Stimulated activated CD8-positive, alpha-beta memory T cell treated with anti-CD3 and anti-CD28 coated beads, Interleukin-7, amount 100 ng/mL, for 1 hour (primary cell): ENCODE measurements at places on chromosomes 12 and 14.

DNA sequence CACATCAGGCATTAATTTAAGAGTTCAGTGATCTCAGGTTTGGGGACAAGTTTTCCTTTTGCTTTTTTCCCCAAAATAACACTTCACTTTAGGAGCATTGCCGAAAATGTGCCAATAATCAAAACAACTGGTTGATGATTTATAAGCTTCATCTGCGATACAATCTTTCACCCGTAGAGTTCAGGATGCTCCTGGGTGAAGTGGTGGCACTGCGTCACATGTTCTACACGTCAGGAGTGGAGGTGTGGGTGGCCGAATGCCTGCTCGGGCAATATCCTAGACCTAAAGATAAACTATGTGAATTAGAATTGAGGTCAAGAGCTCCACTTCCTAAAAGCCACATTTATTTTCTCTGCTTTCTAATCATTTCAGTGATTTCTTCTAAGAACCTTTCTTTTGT is 70.9 kb upstream of the DICER1 start:
- DNase-seq: no peak

DNA sequence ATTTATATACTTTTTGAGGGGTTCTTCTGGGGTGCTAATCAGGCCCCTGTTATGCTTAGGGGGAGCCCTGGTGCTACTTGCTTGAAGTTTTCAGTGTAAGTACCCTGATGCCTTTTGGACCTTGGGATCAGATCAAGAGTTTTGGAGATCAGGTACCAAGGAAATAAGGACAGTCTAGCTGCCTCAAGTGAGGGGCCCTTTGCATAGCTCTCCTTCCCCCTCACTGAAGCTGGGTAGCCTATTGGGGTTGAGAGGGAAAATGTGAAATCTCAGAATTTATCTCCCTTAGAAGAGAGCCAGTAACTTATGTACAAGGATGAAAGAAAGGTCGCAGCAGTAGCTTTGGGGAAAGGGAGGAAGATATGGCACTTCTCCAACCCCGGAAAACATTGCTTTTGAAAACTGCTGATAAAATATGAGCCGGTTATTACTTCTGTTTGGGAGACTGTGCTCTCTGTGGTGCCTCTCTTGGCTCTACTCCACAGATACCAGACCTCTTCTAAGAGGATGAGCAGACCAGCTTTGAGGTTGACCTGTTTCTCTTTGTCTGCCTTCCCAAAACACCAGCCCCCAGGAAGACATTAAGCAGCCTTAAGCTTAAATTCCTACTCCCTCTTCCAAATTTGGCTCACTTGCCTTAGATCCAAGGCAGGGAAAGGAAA is 8.8 kb upstream of the AMHR2 start:
- no peak for DNase-seq

GRCh38 chr14:59564366-59564765 is 12.2 kb downstream of the CCDC175 start:
- DNase-seq: no peak

GRCh38 chr12:75954041-75954440 is 77.5 kb downstream of the PHLDA1 start:
- no peak for DNase-seq

DNA sequence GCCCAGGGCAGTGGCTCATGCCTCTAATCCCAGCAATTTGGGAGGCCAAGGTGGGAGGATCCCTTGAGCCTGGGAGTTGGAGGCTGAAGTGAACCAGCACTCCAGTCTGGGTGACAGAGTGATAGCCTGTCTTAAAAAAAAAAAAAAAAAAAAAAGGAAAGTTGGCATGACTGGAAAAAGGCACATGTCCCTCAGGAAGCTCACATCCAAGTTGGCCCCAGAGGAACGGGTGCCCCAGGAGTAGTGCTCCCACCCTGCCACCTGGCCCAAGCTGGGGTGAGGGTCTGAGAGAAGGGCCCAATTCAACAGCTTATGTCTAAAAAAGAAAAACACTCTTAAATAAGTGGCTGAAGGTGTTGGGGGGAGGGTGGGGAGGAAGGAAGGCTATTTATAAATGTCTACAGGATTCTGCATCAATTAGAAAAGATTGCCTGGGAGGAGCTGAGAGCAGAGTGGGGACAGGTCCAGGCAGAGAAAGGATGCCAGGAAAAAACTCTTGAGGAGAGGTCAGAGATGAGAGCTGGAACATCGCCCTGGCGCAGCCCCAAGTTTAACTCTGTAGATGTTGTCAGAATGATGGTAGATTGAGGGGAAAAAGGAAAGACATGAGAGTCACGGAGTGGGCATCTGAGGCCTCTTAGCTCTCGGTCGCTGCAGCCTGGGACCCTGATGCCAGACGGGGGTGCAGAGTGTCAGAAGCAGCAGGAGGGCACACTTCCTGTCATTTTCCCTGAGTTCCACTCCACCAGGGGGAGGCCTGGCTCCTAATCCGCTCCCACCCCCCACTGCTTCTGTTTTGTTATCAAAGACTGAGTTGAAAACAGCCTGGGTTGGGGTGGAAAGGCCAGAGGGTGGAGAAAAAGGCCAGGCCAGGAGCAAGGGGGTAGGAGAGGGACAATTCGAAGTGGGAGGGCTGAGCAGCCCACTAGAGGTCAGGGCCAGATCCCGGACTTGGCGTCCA is 7.3 kb downstream of the SPRYD3 start:
- DNase-seq: no peak

DNA sequence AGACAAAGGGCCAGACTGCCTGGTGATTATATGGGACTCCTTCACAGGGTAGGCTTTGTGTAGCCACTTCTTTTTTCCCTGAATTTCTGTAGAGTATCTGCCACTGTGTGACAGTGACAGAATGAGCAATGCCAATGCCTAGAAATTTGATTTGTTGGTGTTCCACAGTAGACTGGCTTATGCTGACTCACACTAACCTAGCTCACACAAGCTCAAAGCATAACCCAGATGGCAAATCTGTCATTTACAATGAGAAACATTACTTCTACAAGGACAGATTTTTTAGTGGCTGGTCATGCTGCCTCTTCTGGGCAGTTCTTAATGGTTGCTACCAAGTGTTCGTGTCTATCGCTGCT is 15.9 kb downstream of the CFAP251 start:
- no peak for DNase-seq

- no peak for DNase-seq
These were observed 51.0 kb downstream of the SCFD1 start for GRCh38 chr14:30673071-30673470.

GRCh38 chr14:64639340-64639821 is 64.8 kb upstream of the PLEKHG3 start:
- no peak for DNase-seq
